HAP-1 (cell line): ENCODE measurements at places on chromosomes 2 and 18.
A peak's percentile ranks its signal among the peaks of the same experiment; 100 is the strongest.

DNA sequence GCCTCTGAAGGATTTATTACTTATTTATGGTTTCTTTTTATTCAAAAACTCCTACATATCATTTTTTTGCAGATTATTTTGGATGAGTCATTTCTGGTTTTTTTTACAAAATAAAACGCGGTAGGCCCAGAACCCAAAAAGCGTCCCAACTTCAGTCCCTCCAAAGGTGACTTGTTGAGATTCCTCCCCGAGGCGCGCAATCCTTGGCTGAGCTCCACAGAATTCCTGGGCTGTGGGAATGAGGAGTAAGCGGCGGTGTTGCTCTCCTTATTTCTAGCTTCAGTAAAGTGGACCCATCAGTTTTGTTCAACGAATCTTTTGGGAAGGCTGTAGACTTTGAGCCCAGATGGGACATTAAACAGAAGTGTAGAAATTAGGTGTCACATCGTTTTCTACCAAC is 67.0 kb upstream of the RMP24 start:
- DNase-seq: no peak

DNA sequence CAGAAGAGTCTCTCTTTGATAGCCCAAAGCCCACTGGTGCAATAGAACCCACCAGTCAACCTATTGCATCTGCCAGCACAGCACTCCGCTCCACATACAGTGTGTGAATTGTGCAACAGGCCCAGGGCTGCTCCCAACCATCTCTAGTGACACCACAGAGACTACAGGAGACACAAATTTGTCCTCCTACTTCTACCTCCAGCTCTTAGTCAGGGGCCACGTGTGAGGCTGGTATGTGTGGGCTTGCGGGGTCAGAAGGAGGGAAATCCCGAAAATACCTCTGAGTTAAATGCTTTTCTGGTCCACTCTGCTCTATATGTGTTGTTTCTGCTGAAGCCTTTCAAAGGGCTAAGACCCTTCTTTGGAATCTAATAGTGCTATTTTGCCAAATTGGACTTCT is 18.0 kb downstream of the DGUOK start:
- DNase-seq: no peak

DNA sequence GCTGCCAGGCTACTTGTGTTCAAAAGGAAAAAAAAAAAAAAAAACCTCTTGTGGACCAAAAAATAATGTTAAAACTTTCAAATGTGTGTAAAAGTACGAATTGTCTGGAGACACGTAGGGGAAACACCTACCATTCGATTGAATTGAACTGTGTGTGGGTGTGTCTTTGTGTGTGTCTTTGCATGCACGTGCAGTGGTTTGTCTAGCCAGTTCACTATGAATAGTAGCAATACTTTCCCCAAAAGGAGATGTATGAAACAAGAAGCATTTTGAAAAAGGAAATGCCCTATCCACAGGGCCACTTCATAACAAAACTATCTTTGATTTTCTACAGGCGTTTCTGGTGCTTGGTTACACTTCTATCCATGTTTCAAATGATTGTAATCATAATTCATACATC is 186.8 kb downstream of the RPRM start:
- DNase-seq: no peak

DNA sequence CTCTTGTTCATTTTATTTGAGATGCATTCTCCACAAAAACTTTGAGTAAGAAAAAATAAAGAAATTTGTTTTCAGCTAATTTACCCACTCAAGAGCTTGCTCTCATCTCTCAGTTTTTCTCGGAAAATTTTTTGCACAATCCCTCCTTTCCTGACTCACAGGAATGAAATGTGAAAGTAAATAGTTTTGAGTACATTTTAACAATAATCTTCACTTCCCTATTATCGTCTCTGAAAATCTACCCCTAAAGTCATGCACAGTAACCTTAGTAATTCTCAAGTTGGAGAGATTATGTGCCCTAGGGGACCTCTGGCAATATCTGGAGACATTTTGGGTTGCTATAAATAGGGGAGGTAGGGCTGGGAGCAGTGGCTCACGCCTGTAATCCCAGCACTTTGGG is 2.6 kb downstream of the CYB5A start:
- DNase-seq: no peak

- no peak for DNase-seq
Measured at GRCh38 chr2:9226458-9227380, 20.1 kb downstream of the ASAP2 start.

DNA sequence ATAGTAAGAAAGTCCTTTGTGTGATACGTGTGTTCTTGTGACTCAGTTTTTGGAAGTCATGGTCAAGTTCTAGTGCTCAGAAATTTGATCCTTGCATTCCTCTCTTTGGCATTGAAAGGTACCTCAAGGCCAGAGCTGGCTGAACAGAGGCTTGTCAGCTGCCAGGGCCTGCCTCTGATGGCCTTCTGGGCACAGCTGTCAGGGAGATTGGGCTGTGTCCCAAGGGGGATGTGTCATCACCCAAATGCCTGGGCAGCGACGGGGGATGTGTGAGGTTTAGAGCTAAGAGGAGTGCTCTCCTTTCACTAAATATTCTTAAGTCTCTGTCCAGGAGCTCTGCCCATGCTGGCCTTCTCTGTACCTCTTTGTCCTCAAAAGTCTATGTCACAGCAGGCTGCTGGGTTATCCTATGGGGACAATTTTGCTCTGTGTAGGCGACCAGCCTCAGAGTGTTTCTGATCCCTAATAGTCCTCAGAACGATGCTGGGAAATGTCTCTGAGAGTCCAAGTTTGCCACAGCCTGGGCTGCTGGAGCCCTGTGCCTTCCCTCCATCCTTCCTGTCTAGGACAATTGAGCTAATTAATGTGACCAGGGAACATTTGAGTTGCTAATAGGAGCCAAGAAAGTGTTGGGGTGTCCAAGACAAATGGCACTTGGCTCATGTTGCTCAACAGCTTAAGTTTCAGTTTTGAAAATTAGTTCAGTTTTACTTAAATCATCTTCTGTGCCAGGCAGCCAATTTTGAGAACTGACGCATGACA is 115.4 kb upstream of the ZNF521 start:
- DNase-seq: no peak

DNA sequence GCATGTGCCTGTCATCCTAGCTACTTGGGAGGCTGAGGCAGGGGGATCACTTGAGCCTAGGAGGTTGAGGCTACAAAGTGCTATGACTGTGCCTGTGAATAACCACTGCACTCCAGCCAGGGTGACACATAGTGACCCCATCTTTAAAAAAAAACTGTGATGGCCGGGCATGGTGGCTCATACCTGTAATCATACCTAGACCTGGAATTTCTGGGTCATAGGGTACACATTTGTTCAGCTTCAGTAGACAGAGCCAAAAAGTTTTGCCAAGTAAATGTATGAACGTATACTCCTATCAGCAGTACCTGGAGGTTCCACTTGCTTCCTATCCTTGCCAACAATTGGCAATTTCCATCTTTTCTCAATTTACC is 6.4 kb upstream of the IGFBP2 start:
- no peak for DNase-seq

GRCh38 chr2:109322641-109323040 is 193.6 kb downstream of the SH3RF3 start:
- DNase-seq: no peak

DNA sequence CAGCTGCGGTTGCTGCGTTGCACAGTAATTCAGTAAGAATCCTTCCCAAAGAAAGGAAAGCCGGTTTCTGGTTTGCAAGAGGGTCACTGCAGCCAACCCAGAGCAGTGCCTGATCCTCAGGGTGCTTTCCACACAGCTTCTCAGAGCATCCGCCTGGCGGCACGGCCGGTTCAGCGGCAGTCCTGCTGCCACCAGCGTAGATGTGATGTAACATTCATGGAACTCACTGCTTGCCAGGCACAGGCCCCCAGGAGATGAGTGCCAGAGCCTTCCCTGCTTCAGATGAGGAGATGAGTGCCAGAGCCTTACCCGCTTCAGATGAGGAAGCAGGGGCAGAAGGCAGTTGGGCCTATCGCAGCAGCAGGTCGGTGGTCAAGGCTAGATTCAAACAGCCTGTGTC is 230.2 kb downstream of the GBX2 start:
- no peak for DNase-seq

GRCh38 chr2:172861656-172862476 is 126.2 kb downstream of the RAPGEF4 start:
- DNase-seq: no peak

DNA sequence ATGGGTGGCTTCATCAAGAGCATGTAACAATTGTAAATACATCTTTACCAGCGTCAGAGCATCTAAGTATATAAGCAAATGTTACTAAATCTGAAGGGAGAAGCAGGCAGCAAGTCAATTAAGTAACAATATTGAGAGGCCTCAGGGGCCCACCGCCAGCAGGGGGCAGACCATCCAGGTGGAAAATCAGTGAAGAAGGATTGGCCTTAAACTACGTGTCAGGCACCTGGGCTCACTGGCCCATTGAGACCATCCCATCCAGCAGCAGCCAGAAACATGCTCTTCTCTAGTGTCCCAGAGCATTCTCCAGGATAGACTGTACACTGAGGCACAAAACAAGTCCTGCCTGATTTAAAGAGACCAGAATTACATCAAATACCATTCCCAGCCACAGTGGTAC is 96.2 kb upstream of the SNTG2 start:
- peak; percentile 28 for DNase-seq

- no peak for DNase-seq
Measured at GRCh38 chr2:38244301-38244700, 132.8 kb downstream of the ATL2 start.

DNA sequence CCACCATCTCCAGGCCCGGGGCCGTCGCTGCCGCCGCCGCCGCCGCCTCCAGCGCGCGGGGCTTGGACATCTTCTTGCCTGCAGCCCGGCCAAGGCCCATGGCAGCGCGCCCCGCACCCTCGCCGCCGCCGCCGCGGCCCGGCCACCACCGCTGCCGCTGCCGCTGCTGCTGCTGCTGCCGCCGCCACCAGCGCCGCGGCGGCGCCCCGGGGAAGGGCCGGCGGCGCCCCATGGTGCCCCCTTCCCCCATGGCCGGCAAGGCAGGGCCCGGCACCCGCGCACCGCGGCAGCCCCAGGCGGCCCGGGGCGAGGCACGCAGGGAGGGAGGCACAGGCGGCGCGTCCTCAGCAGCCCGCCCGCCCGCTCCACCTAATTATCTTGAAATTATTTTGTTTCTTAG is 3057.4 kb downstream of the RPIA start:
- DNase-seq: no peak
